ENCODE measurements at places on chromosomes 4 and X.

GRCh38 chr4:2671267-2671895 is 84.8 kb downstream of the TNIP2 start:
- peaks cover 39% of the 10 kb centered on the region for H3K36me3 ChIP-seq
- peaks cover 70% of the 10 kb centered on the region for H3K4me1 ChIP-seq
- DNase-seq = no peak
- no peak overlapping the region for H3K4me3 ChIP-seq
- no peak overlapping the region for H3K27ac ChIP-seq

- no peak overlapping the region for H3K4me3 ChIP-seq
- no peak overlapping the region for H3K27ac ChIP-seq
- no peak for DNase-seq
- peaks cover 2% of the 10 kb centered on the region for H3K27me3 ChIP-seq
Measured at GRCh38 chr4:48336146-48336870, 5.0 kb upstream of the SLAIN2 start.

- H3K27me3 ChIP-seq = no peaks in the 10 kb centered on the region
- H3K4me1 ChIP-seq = peaks cover 11% of the 10 kb centered on the region
- DNase-seq = no peak
Measured at GRCh38 chr4:114015444-114015899, 36.0 kb upstream of the ARSJ start.

GRCh38 chr4:88879991-88880390 is 177.0 kb downstream of the FAM13A start:
- H3K27me3 ChIP-seq = peaks cover 3% of the 10 kb centered on the region
- H3K4me3 ChIP-seq = no peak overlapping the region
- H3K36me3 ChIP-seq = no peaks in the 10 kb centered on the region
- no peak overlapping the region for H3K27ac ChIP-seq
